ENCODE measurements at places on chromosomes 11 and 22.

DNA sequence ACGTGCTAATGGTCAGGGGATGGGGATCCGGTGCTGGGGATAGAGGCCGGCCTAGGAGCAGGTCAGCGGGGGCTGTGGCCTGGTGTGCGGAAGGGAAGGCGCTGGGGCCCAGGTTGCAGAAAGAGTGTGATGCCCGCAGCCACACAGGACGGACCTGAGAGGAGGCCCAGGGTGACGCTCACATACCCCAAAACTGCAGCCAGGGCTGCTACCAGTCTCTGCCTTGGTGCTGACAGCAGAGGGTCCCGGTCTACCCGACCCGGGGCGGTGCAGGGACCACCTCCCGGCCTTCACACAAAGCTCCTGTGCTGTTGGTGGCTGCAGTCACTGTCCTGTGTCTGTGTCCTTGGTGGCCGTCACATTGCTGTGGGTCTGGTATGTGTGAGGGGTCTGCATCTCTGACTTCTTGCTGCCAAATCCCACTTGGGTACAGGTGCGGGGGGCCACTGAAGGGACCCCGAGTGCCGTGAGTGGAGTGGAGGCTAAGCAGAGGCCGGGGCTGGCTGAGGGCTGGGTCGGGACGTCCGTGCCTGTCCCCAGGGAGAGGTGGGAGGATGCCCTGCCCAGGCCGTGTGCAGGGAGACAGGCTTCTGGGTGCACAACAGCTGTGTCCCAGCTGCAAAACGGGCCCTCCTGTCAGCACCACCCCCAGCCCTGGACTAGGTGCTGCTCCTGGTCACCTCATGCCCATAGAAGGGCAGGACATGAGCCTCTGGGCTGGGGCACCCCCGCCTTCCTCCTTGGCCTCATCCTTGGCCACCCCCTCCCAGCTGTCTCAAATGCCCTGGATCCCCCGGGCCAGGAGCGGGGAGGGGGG lies 1.5 kb downstream of the LSP1 start:
- no peak for DNase-seq

- DNase-seq, result no peak
Observed at GRCh38 chr11:17596711-17597110, 49.7 kb downstream of the OTOG start.

DNA sequence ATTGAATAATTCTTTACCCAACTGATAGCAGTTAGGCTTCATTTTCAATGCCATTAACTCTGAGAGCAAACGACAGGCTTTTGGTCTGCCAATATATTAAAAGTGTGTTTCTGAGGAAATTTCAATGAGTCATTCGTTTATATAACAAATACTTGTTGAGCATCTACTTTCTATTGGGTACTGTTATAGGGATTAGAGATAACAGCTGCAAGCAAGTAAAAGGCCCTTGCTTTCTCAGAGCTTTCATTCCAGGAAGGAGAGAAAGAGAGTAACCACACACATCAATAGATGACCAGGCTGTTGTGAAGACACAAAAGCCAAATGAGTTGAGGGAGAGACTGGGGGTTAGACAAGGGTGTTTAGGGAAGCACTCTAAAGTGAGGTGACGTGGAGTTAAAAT lies 35.7 kb downstream of the CD44 start:
- DNase-seq, result no peak

- DNase-seq, result no peak
Observed at GRCh38 chr11:57356268-57356667, 18.1 kb downstream of the P2RX3 start.

DNA sequence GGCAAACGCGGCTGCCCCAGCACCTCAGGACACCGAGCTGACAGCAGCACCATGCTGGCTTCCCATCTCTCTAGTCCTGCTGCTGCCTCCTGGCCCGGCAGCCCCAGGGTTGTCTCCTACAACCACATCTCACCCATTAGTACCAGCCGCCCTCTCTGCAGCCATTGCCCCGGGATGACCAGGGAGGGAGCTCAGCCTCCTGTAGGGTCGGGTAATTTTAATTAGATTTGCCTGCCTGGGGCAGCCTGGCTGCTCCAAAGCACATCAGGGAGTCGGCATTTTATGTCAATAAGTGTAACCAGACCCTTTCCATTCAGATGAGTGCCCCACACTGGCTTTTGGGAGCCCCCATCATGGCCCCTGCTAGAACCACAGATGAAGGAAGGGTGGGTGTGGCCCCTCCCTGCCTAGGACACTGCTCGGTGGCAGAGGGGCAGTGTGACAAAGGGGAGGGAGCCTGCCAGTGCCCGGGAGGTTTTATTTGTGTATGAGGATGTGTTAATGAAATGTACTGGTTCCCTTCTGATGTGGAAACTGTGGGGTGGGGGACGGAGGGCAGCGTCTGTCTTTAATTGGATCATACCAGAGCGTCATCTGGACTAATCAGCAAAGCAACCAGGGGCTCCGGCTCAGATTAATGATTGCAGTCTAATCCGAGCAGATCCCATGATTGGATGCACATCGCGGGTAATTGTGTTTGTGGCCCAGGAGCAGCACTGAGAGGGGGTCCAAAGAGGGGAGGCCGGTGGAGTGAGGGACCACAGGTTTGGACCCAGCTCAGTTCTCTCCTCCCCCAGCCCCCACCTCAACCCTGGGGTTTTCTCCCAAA lies 125.3 kb downstream of the FEZ1 start:
- DNase-seq, result no peak

DNA sequence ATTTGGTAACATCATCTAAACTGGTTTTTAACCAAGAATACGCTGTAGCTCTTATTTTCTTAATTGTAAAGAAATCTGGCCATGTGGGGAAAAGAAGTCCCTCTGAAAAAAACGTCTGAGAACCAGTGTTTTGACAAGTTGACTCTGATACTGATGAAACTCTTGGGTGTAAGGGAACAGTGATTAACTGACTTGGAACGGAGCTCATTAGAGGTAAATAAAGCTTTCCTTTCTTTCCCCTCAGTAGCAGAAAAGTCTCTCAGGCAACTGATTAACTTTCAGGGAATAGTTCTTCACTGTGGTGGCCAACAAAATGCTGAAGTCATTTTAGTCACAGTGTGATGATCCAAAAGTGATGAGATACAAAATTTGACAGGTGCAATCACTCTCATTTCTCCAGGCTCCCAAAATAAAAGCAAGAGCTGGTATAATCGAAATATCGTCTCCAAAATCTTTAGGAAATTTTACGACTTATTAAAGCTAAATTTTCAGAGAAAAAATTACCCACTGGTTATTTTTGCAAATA lies 52.3 kb downstream of the SLC36A4 start:
- DNase-seq, result no peak

DNA sequence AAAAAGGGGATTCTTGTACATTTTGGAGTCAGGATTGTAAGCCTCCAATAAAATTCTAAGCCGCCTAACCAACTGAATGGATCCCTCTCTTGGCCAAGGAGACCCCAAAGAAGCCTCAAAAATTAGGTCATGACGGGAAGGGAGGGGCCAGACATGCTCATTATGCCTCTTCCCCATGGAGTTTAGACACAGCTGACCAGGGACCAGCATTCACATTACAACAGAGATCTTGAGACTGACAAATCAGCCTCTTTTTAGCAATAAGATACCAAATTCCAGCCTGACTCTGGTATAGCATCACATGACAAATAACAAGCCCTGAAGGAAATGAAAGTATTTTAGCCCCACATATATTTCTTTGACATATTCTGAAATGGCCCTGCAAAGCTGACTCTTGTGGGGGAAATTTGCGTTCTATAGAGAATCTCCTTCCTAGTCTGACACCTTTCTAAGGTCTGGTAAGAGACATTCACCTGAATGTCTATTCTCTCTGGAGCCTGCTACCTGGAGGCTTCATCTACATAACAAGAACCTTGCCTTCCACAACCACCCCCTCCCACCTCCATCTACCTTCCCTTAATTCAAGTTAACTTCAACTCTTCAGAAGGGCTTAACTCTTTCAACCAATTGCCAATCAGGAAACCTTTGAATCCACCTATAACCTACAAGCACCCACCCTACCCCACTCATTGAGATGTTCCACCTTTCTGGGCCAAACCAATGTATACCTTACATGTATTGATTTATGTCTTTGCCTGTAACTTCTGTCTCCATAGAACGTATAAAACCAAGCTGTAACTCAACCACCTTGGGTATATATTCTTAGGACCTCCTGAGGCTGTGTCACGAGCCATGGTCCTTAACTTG lies 10.3 kb downstream of the GAL start:
- no peak for DNase-seq

DNA sequence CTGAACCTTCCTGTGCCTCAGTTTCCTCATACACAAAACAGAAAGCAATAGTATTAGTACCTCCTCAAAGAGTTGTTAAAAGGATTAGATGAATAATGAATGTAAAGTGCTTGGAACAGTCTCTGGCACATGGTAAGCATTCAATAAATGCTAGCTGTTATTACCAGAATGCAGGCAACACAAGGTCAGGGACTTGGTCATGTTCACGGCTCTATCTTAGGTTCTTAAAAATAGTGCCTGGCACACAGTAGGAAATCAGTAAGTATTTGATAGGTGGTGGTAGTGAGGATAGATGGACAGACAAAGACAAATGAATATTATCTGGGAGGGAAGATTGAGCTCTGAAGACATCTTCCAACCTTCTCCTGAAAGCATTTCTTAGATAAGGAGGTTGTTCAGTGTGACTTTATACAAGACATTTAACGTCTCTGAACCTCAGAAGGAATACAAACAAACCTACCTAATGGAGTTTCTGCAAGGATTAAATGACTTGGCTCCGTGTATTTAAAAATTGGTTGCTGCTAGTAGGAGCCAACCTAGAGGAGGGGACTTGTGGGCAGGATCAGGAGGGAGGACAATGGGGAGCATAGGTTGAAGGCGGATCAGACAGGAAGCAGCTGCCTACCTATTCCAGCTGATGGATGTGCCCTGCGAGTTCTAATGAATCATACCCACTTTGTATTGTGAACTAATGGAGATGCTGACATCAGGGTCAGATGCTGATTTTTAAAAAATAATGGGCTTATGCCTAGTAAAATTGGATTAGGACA lies 94.1 kb downstream of the DBX1 start:
- DNase-seq, result no peak
